ENCODE measurements at places on chromosomes 11 and 22.

DNA sequence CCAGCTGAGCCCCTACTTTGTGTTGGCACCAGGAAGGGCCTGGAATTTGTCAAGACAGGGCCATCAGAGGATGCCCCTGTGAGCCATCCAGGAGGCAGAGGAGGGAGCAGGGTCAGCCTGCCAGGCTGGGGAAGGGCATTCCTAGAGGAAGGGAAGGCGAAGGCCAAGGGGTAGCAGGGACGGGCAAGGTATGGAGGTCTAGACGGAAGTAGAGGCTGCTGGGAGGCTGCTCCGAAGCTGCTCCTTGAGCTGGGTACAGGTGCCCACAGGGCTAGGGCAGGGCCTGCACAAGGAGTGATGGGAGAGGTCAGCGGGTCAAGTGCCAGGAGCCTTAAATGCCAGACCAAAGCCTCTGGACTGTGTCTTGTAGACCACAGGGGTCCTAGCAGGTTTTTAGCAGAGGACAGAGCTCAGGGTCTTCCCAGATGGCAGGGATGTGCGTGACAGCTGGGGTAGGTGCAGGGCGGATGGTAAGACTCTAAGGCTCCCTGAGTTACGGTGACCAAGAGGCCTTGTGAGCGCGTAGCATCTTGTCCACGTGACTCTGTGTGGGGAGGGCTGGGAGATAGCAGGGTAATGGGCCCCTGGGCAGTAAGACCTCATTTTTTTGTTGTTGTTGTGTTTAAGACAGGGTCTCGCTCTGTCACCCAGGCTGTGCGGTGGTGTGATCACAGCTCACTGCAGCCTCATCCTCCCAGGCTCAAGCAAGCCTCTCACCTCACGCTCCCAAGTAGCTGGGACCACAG is 31.7 kb upstream of the CSNK1E start:
- no peak for DNase-seq

DNA sequence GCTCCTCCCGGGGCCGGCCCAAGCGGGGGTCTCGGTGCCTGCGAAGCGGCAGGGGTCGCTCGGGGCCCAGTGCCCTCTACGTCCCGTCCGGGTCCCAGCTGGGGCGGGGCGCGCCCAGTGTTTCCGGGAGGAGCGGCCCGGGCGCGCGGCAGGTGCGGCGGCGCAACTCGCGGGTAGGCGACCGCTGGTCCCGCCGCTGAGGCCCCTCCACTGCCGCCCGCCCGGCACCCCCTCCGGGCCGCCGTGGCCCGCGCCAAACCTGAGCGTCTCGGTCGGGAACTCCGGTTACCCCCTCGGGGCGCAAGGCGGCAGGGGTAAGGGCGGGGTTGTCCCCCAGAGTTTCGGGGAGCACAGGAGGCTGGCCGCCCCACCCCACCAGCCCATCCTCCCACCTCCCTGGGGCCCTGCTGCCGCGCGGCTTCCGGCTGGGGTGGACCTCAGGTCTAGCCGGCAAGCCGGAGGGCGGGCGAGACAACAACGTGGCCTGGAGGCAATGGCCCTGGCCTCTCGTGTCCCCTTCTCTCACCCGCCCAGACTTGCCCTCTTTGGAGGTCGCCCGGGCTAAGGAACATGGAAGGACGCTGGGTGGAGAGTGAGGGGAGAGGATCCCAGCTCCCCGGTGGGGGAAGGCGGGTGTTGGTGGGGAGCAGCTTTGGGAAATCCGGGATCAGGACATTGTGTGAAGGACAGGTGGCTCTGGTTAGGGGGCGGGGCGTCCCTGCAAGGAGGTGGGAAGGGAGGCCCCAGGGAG is 398 bp upstream of the CRACR2B start:
- DNase-seq = no peak

DNA sequence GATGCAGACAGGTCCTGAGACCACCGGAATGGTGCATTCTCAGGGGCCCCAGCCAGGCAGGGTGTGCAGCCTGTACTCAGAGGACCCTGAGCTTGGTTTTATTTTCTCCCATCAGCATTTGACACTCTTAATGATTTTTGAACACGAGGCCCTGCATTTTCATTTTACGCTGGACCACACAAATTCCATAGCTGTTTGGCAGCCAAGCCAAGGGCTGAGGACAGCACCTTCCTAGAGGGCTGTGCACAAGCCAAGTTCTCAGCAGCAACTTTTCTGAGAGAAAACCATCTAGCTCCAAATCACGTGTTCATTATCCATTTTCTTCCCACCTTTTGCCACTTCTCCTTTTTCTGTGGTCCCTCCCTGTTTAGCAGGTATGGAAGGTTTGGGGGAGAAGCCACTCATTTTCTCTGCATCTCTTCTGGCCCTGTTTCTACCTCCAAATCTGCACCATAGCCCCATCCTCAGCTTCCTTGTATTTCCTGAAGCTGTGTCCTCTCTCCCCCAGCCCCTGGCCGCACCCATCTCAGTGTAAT is 60.4 kb downstream of the TRAF6 start:
- DNase-seq = no peak

- DNase-seq = peak; percentile 45
Observed at GRCh38 chr11:95699631-95700470, 89.7 kb downstream of the FAM76B start.

DNA sequence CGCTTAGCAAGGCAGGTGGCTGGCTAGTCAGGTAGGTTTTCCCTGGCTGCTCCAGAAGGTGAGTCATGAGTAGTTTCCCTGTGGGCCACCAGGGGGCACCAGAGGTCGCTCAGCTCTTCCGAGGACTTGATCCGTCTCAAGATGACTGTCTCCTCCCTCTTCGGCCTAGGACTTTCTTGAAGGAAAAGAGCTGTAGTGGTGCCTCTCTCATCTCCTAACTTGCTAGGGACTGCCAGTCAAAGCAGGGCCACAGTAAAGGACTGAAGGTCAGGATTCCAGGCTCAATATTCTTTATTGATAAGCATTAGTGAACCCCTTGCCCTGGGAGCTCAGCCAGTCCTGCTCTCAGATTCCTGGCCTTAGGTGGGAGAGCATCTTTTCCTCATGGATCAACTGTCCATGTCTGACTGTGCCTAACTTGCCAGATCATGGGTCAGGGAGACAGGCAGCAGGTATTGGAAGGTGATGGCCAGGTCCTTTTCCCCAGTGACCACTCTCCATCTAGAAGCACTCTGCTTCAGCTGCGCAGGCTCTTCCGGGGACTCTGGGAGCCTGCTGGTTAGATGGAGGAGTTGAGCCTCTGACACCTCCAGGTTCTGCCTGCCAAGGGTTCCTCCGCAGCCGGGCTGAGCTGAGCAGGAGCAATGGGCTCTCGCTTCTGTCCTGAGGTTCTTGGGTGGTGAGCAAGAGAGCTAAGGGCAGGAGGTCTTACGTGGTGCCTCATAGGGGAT is 1.9 kb downstream of the POLD4 start:
- DNase-seq = no peak

Data from DMS 273 treated with DMSO at 0.1 percent for 48 hours (cell line).